ENCODE measurements at places on chromosomes 12 and 14.

GRCh38 chr12:43551971-43552559 lies at the start of gene ADAMTS20:
Gene ADAMTS20 (minus strand): TSS chr12:43552203. CDS start chr12:43551921, 282 bp downstream.
- DNase-seq, result peak; percentile 32

DNA sequence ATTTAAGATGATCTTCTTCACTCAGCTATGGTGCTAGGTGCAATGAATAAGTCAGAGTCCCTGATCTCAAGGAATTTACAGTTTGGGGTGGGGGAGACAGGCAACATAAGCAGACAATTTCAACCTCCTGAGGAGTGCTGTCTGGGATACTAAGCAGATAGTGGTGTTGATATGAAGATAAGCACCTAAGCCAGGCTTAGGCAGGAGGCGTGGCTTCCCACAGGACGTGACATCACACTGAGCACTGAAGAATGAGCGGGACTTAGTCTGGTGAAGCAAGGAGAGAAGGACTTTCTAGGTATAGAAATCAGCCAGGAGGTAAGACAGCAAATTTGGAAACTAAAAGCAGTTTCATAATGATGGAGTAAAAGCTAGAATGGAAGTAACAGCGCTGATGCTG lies 6.8 kb downstream of the PRPH start:
- no peak for DNase-seq

- no peak for DNase-seq
Measured at GRCh38 chr14:72614365-72614764, 279.5 kb downstream of the DPF3 start.

DNA sequence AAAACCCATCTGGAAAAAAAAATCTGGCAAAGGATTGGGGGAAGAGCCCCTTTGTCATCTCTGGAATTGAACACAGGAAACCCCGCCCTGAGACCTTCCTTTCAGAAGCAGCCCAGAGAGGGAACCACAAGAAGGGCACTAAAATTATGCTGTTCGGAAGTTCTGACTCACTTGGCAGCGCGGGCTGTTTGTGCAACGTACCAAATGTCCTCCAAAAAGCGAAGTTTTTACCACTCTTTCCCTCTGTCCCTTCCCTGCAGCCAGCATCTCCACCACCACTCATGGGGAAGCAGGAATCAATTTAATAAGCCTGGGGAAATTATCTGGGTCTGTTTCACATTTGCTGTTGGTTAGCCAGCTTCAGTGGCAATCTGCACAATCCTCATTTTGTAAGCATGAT lies 3.2 kb upstream of the SYNE3 start:
- DNase-seq, result peak; percentile 91

GRCh38 chr12:72523754-72524153 lies 251.6 kb downstream of the TRHDE start:
- no peak for DNase-seq

- DNase-seq, result no peak
Measured at GRCh38 chr12:106893451-106893850, 62.3 kb upstream of the TMEM263 start.

DNA sequence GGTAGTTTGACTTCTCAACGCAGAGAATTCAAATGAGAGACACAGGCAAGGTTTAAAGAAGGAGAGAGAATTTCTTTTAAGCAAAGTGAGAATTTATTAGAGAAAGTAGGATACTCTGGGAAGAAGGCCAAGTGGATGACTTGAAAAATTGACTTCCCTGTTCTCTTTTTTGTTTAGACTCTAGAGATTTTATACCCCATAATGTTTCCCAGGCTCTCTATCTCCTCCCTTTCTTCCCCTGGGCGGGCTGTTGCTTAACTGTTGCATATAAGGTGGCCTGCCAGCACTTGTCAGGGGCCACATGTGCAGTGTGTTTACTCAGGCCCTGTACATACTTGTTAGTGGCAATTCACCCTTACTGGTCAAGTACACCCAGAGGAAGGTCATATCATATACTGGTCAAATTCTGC lies 403.7 kb downstream of the SLC6A15 start:
- DNase-seq, result no peak

DNA sequence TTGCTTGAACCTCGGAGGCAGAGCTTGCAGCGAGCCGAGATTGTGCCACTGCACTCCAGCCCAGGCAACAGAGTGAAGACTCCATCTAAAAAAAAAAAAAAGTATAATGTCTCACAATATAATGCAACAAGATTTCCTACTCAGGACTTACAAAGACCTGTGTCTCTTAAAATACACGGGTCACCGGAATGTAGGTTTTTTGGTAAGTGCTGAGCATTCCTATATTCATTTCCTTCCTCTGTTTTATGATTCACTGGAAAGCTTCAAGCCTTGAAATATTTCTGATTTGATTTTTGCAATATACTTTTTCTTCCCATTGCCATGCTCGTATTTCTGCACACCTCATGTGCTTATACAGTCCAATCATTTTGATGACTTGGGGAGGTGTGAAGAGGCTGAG lies 245.8 kb downstream of the FBXL14 start:
- peak; percentile 32 for DNase-seq
